ENCODE measurements at places on chromosomes 4 and X.
A peak's percentile ranks its signal among the peaks of the same experiment; 100 is the strongest.

- no peak for DNase-seq
Measured at GRCh38 chr4:165972747-165973146, 99.7 kb downstream of the TLL1 start.

DNA sequence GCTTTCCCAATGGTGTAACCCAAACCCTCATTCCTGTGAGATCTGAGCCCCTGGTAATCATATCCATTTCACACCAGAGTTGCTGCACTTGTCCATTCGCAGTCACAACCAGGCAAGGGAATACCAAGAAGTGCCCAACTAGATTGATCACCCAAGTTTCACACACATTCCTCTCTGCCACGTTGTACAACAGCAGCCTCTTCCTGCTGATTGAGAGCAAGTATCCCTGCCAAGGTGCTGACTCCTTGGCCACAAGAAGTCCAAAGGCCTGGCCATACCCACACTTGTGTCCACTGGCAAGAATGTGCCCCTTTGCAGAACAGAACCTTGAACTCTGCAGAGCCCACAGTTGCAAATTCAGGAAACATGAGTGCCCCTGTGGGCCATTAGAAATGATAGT is 6.5 kb upstream of the ACOT9 start:
- DNase-seq, result no peak

DNA sequence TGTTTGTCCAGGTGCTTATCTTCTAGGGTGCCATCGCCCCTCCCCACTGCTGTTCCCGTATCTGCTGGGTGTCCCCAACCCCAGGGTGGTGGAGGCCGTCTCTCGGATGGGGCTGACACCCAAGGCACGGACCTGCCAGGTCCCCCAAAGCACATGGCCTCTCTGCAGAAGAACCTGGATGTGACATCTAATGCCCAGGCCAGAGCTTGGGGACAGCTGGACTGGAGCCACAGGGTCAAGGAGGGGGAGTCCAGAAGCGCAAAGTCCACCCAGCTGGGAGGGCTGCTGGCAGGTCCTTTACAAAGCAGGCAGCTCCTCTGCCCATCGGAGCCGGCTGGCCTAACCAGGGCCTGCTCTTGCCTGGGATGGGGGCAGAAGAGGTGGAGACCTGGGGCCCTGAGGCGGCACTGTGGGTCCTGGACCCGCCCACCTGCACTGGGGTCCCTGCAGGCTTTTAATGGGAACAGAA is 751 bp upstream of the DOK7 start:
- DNase-seq, result no peak

GRCh38 chr4:78824001-78824400 is 47.9 kb downstream of the BMP2K start:
- no peak for DNase-seq

DNA sequence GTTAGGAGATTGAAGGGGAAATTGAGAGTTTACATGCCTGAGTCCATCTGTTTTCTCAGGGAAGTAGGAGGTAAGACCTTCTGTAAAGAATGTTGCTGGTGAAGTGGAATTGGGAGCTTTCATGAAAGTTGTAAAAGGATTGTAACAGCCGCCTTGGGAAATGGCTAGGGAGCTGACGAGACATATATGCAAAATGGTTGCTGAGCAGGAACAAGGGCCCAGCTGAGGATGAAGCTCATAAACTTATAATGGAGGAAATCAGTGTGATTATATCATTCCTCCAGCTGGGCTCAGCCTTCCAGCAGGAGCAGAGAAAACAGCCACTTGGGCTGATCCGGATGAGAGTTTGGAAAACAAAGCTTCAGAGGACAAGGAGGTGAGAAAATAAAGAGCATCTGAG is 208.7 kb downstream of the MAPK10 start:
- DNase-seq, result no peak

- DNase-seq, result no peak
Measured at GRCh38 chrX:14501327-14501726, 28.0 kb upstream of the GLRA2 start.

- DNase-seq, result no peak
Measured at GRCh38 chrX:39922488-39922887, 175.3 kb downstream of the BCOR start.

DNA sequence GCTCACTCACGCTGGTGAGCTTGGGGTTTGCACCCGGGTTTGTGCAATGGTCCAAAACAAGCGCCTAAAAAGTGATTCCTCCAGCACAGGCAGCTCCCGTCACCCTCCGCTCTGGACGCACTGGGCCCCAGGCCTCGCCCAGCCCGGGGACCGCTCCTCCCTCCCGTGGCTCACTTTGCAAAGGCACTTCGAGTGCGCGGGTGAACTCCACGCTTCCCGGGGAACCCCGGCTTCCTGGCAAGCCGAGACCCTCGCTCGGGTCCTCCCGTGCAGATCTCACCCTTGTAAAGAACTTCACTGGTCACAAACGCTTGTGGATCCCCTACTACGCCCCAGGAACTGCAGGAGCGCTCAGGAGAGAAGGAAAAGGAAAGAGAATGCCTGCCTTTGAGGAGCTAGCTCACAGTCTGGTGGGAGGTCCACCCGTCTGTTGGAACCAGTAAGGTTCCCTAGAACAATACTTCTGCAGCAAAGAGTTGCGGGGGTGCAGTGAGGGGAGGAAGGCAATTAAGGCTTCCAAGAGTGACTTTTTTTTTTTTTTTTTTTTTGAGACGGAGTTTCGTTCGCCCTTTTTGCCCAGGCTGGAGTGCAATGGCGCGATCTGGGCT is at the start of gene CTPS2:
Gene CTPS2 (minus strand): TSS at position 122 of the 608 bp plus-strand sequence. CDS start 9,767 bp downstream, outside the sequence.
- DNase-seq, result peak; percentile 87

GRCh38 chr4:16860516-16860915 is 37.9 kb downstream of the LDB2 start:
- no peak for DNase-seq

DNA sequence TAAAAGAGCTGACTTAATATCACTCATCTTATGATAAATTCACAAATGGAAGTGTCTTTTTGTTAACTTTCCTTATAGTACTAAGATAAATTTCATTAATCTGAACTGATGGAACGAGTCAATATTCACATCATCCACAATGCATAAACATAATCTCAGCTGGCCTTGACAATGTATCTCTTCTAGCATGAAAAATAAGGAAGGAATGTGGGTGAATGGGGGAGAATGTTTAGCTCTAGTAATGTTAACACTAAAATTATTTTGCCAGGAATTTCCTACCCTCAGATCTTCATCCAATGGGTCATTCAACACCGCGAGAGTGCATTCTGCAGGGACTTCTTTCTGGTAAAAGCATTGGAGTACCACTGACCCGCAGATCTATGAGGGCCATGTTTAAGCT is 15.8 kb downstream of the TRPC3 start:
- DNase-seq, result no peak

DNA sequence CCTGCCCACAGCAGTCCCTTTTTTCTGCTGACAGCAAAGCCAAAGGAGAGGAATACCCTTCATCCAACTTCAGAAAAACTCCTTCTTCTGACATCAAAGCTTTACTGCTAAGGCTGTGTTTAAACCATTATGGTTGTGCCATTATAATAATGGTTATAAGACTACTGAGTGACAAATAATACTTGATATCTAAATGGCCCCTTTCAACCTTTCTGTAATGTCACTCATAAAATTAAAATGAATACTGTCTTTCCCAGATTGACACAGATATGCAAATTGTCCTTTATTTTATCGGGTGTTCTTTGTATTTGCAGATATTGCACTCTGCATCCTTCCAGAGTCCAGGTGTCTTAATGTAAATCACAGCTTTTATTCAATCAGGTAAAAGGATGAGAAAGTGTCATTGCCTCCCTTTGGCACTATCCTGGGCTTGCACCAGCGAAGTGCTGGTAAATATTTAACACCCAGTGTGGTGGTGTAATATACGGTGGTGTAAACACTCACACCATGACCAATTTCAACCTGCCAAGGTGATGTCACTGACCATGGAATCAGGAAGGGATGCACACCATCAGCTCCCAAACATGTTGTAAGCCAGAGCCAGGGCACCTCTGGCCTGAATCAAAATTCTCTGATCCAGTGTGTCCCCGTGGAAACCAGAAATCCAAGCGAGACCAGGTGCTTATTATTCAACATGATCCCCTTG is 139.4 kb upstream of the TENM3 start:
- DNase-seq, result no peak

GRCh38 chrX:38768079-38768478 is 33.2 kb upstream of the MID1IP1 start:
- peak; percentile 57 for DNase-seq

GRCh38 chr4:21765810-21766407 is 182.7 kb downstream of the KCNIP4 start:
- peak; percentile 54 for DNase-seq

DNA sequence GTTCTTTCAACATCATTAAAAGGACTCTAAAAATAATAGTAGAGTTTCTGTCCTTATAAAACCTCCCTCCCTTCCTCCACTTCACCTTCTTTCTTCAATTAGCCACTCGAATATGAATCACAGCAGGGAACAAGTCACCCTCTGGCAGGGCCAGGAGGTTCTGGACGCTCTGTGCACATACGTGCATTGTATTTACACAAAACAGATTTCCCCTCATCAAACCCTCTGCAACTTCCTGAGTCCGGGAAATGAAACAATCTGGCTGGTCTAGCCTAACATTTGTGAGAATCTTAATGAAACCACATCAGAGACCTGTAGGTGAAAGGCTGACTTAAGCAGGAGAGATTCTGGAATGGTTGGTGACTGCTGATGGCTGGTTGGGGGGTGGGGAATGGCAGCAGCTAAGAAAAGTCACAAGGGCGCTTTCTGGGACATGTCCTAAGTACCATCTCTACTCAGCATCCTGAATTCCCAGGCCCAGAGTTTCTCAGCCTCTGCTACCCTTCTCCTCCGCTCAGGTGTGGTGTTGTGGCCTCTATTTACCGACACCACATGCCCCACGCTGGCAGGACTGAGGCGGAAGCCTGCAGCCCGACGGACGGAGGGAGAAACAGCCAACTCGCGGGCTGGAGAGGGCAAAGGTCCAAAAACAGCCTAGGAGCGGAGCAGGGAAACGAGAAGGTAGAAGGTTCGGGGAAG is 1.0 kb downstream of the ZDHHC9 start:
- DNase-seq, result peak; percentile 43

Data from KBM-7 (cell line).